ENCODE measurements at places on chromosomes 12 and 14.

DNA sequence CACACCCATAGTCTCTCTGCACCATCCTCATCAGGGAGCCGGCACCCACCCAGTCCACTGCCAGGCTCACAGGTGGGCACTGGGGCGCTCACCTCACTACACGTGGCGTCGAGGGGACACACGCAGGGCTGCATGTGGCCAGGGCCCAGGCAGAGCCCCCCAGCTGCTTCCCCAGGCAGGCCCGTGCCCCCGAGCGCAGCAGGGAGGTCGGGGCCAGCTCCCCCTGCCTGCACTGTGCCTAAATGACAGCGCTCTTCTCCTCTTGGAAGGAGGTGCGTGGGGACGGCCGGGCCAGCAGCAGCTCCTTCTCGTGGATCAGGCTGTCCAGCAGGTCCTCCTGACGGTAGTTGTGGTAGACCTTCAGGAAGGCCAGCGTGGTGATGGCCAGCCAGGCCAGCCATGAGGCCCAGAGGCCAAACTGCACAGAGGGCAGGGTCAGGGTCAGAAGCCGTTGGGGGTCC, 11.3 kb downstream of the TMEM179 start:
- DNase-seq, result no peak

DNA sequence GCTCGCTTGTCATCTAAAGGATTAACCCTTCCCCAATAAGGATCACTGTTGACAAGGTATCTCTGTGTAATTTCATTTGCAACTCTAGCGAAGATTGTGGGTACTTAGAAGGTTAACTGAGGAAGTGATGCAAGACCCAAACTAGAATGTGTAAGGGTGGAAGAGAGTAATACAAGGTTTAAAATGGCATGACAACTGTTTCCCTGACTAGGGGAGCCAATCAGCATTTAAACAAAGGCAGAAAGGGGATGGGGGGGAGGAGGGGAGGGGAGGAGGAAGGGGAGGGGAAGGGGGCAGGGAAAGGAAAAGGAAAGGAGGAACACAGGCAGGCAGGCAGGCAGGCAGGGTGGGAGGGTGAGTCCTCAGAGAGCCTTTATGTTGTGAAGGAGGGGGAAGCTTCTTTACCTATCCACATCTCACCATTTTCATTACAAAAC, 31.1 kb downstream of the NRDE2 start:
- DNase-seq, result no peak

DNA sequence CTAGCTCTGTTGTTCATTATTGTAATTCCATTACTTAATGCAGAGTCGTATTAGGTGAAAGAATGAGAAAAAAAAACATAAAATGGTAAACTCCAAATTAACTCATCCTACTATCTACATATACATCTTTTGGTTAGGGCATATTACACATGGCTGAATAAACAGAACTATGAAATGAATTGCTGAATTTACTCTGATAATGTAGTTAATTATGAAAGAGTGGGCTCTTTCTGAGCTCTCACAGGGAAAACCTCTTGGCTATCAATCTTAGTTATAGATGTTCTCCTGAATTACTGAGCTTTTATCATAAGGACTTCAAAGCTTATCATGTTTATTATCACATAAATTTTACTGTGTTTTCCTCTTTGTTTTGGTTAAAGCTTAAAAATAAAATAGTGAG, 798.5 kb upstream of the MDGA2 start:
- no peak for DNase-seq

GRCh38 chr12:47828976-47829482, 9.3 kb upstream of the HDAC7 start:
- no peak for DNase-seq

DNA sequence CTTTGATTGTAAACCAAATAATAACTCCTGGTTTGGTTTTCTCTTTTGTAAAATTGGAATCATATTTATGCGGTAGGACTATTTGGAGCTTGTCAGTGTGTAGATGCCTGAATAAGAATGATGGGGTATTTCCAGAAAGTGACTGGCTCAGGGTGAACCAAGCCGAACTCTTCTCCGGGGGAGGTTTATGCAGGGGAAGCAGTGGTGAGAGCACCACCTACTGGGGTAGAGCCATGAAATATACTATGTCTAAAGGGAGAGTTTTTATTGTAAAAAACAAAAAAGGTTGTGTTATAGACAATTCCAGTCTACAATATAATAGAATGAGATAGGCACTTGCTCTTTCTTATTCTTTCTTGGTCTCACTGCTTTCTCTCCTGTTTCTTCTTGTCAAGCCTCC, 222.9 kb upstream of the SLC16A7 start:
- DNase-seq, result no peak

DNA sequence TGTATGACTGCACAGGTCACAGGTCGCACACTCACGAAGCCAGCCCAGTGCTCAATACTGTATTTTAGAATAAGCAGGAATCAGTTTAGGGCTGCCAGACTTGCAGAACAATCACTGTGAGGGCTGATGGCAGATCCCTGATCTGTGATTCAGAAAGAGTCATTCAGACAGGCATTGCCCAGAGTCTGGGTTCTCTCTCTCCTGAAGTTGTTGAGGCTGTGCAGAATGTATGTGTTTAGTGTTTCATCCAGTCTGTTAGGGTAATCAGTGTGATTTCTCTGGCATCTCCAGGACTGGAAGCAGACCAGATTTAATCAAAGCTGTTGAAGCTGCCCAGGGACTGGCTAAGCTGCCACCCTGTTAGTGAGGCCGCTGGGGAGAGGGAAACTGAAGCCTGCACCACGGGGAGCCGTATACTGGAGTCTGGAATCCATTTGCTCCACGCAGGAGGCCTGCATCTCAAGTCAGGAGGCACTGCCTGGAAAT, 69.3 kb downstream of the ETV6 start:
- DNase-seq, result no peak

DNA sequence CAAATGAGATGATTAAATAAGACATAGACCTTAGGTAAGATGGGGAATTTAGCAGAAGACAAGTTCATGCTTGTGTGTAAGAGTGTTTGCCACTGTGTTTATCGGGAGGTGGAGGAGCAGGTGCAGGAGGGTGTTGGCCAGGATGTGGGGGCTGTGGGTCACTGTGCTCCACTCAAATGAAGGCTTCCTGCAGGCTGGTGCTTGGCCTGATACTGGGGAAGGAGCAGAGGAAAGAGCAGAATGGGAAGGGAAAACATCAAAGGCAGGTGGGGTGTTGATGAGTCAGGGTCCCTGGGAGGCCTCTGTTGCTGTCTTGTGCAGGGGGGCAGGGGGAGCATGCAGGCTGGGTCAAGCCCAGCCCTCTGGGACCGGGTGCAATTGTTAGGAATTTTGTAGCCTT, 126.5 kb downstream of the TSPAN9 start:
- DNase-seq, result no peak

DNA sequence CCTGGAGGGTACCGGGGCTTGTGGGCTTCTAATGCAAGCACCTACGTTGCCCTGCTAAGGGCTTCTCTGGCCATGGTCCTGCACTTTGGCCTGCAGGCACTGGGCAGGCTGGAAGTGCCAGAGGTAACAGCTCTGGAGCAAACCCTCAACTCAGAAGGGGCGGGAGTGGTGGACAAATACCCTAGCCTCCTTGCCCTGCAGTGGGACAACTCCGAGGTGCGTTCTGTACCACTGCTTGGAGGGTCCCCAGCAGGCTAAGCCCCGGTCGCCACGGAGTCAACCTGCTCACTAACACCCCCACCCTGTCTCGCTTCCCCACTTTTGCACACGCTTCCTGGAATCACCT, 20.4 kb upstream of the BEGAIN start:
- no peak for DNase-seq

DNA sequence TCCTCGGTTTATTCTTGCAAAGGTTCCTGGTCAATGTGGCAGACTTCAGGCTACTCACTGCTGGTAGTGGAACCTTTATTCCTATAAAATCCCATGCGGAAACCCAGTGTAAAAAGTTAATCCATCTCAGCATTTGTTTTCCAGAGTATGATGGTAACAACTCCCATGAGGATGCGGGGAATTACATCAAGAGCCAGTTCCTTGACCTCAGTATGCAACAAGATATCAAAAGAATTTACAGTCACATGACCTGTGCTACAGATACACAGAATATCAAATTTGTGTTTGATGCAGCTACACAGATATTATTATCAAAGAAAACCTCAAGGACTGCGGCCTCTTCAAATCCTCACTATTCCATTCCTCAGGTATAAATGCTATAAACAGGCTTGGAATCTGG, 19.3 kb downstream of the CPM start:
- no peak for DNase-seq
